ENCODE measurements at places on chromosomes 12 and 14.
A peak's percentile ranks its signal among the peaks of the same experiment; 100 is the strongest.

GRCh38 chr14:52267501-52268278 is at the start of gene PTGDR:
TSS of gene PTGDR (plus strand) at chr14:52267698. CDS start at chr14:52267815, 117 bp downstream.
- H3K4me3 ChIP-seq = no peak within 1 kb of the TSS
- no peaks in the 10 kb centered on the region for H3K27me3 ChIP-seq
- no peak for DNase-seq
- H3K27ac ChIP-seq = no peak within 1 kb of the TSS
- H3K4me1 ChIP-seq = no peaks in the 10 kb centered on the region

DNA sequence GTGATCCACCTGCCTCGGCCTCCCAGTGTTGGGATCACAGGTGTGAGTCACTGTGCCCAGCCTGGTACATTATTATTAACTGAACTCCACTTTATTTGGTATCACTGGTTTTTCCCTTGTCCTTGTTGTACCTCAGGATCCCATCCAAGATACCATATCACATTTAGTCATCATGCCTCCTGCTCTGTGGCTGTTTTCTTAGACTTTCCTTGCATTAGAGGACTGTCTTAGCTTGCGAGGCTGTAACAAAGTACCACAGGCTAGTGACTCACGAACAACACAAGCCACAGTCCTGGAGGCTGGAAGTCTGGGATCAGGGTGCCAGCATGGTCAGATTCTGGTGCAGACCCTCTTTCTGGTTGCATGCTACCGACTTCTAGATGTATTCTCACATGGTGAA is 12.2 kb downstream of the KLC1 start:
- H3K4me1 ChIP-seq = no peaks in the 10 kb centered on the region
- DNase-seq = no peak
- no peaks in the 10 kb centered on the region for H3K36me3 ChIP-seq
- H3K4me3 ChIP-seq = no peak overlapping the region

GRCh38 chr12:61870658-61871484 is 389.3 kb upstream of the USP15 start:
- DNase-seq = no peak
- no peaks in the 10 kb centered on the region for H3K4me1 ChIP-seq
- no peaks in the 10 kb centered on the region for H3K27me3 ChIP-seq
- H3K4me3 ChIP-seq = no peak overlapping the region

DNA sequence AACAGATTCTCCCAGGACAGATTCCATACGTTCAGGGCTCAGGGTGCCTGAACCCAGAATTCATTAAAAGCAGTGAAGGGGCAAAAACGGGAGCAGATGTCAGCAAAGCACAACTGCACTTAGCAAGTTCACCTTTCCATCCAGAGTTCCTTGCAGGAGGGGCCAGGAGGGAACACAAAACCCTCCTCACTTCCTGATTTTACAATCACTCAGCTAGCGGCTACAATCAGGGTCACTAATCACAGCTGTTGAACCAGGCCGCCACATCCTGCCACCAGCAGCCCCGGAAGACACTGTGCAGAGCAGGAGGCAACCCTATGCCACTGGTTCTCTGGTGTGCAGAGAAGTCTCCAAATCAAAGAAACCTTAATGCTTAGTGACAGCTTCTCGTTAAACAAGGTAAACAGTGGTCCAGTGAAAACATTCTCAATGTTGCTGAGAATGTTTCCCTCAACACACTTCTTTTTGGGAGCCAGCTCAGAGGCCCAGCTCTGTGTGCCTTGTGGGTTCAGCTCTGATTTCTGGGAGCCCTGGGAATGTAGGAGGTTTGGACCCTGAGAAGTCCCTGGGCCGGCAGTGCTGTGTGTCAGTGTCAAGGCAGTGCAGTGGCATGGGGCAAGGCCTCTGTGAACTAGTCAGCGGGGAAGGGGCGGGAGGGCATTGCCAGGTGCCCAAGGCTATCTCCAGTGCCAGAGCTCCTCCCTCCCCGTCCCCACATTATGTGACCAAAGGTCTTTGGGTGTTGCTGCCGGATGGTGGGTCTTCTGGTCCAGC is 54.5 kb downstream of the VCPKMT start:
- peak; percentile 73 for DNase-seq
- no peaks in the 10 kb centered on the region for H3K36me3 ChIP-seq
- peak overlapping the region; percentile 97 for H3K27ac ChIP-seq
- H3K4me3 ChIP-seq = peak overlapping the region; percentile 37

DNA sequence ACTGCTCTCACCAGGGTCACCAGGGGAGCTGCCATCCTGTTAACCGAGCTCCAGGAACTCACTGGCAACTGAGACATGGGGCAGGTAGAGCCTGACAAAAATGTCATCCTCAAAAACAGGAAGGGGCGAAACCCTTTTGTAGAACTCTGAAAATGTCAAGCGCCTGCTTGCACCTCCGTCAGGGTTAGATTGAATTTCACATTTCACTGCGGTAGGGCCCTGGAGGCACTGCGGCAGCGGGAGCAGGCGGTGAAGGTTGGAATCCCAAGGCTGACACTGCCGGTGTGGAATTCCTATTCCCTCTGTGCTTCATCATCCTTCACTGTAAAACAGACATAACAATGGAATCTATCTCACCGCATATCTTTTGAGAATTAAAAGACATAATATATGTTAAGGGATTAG is 142.8 kb upstream of the TMCC3 start:
- H3K36me3 ChIP-seq = no peaks in the 10 kb centered on the region
- peaks cover 7% of the 10 kb centered on the region for H3K4me1 ChIP-seq
- H3K4me3 ChIP-seq = no peak overlapping the region
- DNase-seq = no peak
- H3K27ac ChIP-seq = no peak overlapping the region
- no peaks in the 10 kb centered on the region for H3K27me3 ChIP-seq

DNA sequence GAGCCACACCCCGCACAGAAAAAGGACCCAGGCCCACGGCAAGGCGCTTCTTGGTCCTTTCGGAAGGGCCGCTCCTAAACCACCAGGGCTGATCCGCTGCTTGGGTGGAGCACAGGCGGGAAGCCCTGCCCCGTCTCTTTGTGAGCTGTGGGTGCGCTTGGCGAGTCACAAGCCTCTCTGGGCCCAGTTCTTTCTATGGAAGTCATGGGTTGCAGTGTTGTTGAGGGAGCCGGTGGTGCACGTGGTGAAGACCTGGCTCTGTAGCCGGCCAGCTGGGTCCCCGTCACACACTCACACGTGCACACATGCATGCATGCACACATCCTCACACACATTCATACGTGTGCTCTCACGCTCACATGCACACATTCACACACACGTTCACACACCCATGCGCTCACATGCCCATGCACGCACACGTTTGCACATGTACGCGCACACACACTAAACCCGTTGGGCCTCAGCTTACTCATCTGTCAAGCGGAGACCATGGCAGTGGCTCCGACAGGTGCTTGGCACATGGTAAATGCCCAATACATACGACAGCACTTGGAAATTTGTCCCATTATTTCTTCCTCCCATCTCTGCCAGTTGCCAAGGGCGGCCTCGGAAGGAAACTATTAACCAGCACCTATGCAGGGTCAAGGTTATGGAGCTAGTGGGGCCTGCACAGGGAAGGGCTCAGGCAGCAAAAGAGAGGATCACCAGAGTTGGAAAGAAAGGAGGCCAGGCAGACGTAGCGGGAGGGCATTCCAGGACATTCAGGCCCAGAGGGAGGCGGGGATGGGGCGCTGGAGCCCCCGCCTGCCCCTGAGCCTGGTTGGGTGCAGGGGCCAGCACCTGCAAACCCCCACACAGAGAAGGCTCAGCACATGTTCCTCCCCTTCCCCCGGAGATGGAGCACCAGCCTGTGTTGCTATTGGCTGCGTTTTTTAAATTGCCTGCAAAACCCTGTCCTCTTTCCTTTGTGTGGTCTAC is 96.9 kb downstream of the SETD3 start:
- H3K4me1 ChIP-seq = peaks cover 12% of the 10 kb centered on the region
- no peak overlapping the region for H3K4me3 ChIP-seq
- no peak for DNase-seq
- no peaks in the 10 kb centered on the region for H3K36me3 ChIP-seq
- no peak overlapping the region for H3K27ac ChIP-seq

GRCh38 chr12:4107436-4107878 is 166.1 kb upstream of the CCND2 start:
- DNase-seq = no peak
- no peaks in the 10 kb centered on the region for H3K36me3 ChIP-seq
- H3K27ac ChIP-seq = no peak overlapping the region
- H3K4me1 ChIP-seq = no peaks in the 10 kb centered on the region
- no peak overlapping the region for H3K4me3 ChIP-seq
- H3K27me3 ChIP-seq = peaks cover 64% of the 10 kb centered on the region

DNA sequence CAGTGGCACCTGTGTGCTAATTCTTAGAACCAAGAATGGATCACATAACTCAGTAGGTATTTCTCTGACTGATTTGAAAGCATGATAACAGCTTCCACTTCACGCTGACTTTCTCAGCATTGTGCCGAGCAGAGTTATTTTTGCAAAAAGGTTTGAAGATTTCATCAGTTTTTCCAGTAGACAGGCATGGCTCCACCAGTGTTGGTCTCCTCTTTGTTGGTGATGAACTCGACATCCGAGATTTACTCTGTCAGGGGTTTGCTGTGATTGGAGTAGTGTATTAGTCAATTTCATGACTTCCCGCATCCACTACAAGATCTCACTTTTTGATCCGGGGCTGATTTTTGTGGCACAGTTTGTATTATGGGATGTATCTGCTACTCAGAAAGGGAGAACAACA is 85.3 kb downstream of the PRKCH start:
- no peaks in the 10 kb centered on the region for H3K4me1 ChIP-seq
- no peak overlapping the region for H3K4me3 ChIP-seq
- no peaks in the 10 kb centered on the region for H3K27me3 ChIP-seq
- no peak overlapping the region for H3K27ac ChIP-seq
- no peak for DNase-seq
- H3K36me3 ChIP-seq = no peaks in the 10 kb centered on the region

GRCh38 chr12:50022903-50023302 is 2.4 kb downstream of the RACGAP1 start:
- no peak overlapping the region for H3K27ac ChIP-seq
- peaks cover 8% of the 10 kb centered on the region for H3K4me1 ChIP-seq
- no peaks in the 10 kb centered on the region for H3K27me3 ChIP-seq
- H3K4me3 ChIP-seq = no peak overlapping the region

DNA sequence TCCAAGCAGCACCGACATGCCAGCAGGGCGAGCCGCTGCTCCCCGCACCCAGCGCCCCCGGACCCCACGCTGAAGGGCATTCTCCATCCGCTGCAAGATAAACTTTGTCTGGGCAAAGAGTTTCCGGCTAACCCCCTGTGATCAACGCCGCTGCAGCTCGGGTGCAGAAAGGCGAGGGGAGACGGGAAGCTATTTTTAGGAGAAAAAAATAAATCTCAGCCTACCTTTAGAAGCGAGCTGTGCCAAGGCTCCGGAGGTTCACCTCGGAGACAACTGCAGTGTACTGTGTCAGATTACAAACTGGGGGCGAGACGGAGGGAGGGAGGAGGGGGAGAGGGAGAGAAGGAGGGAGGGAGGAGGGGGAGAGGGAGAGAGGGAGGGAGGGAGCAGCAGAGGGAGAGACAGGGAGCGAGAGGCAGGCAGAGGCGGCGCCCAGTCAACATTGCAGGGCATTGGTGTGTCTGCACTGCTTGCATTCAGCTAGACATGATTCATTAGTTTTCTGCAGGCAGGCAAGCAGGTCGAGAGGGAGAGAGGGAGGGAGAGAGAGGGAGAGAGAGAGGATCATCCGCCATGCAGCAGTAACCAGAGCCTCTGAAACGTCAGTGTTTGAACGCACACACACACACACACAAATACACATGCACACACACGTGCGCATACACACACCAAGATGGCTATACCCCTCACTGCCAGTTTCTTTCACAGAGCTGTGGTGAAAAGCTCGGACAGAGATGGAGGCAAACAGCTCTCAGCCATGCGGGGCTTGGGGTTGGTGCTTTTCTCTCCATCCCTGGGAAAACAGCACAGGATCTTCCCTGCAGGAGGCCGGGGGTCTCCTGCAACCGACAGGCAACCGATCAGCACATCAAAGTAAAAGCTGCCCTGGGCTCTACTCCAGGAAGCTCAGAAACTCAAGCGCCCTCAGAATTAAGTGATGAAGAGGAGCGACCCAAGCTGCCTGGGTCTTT is at the start of gene RIMBP2:
Gene RIMBP2, minus strand, starts transcription at position 302 of the 971 bp plus-strand sequence. CDS start 237,286 bp downstream, outside the sequence.
- H3K4me1 ChIP-seq = no peaks in the 10 kb centered on the region
- peaks cover 71% of the 10 kb centered on the region for H3K27me3 ChIP-seq
- no peaks in the 10 kb centered on the region for H3K36me3 ChIP-seq
- no peak within 1 kb of the TSS for H3K27ac ChIP-seq
- DNase-seq = no peak

DNA sequence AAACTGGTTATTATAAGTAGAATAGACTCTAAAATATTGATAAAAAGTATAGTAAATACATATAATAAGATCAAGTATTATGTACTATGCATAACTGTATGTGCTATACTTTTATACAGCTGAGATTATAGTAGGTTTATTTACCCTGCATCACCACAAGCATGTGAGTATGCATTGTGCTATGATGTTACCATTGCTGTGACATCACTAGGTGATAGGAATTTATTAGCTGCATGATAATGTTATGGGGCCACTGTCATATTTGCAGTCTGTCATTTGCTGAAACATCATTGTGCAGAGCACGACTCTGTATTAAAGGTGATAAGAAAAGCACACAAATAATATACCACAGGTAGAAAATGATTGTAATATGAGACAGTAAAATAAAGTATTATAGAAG is 385.6 kb downstream of the ZFP36L1 start:
- no peaks in the 10 kb centered on the region for H3K36me3 ChIP-seq
- H3K4me3 ChIP-seq = no peak overlapping the region
- H3K4me1 ChIP-seq = peaks cover 46% of the 10 kb centered on the region

- peaks cover 3% of the 10 kb centered on the region for H3K27me3 ChIP-seq
- H3K4me3 ChIP-seq = no peak overlapping the region
- H3K4me1 ChIP-seq = no peaks in the 10 kb centered on the region
- H3K36me3 ChIP-seq = no peaks in the 10 kb centered on the region
- peak; percentile 10 for DNase-seq
Observed at GRCh38 chr12:55142669-55143565, 16.7 kb downstream of the OR9K2 start.

DNA sequence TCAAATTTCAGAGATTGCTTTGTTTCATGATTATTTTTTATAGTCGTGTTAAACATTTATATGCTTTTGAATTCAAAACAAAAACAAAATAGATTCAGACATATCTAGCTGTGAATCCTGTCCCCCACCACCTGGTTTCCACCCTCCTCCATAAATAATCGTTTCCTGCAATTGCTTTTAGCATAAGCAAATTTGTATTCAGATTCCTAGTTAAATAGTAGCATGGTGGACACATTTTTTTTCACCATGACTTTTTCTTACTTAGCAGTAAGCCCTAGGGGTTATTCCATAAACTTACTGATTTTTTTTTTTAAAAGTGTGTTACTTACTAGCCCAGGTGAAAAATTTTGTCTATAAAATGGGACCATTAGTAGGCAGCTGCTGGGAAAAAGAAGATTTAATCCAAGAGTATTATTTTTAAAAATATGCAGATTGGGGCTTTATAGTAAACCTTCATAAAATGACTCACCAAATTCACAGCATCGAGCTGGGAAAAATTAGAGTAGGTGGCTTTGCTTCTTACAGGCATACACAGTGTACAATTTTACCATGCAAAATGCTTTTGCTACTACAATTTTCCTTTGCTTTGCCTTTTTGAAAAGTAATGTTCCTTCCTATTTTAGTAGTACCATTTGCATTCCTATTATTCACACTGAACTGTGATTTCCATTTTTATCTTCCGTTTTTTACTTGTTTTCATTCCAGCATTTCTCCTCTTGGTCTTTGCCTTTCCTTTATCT is 117.8 kb downstream of the BTG1 start:
- no peaks in the 10 kb centered on the region for H3K36me3 ChIP-seq
- no peaks in the 10 kb centered on the region for H3K4me1 ChIP-seq
- no peak overlapping the region for H3K27ac ChIP-seq

- H3K27me3 ChIP-seq = peaks cover 100% of the 10 kb centered on the region
- H3K36me3 ChIP-seq = no peaks in the 10 kb centered on the region
- no peak overlapping the region for H3K4me3 ChIP-seq
- no peak for DNase-seq
Observed at GRCh38 chr14:76726551-76726970, 34.7 kb upstream of the VASH1 start.

- peaks cover 19% of the 10 kb centered on the region for H3K4me1 ChIP-seq
- peaks cover 52% of the 10 kb centered on the region for H3K36me3 ChIP-seq
- no peaks in the 10 kb centered on the region for H3K27me3 ChIP-seq
- H3K4me3 ChIP-seq = no peak overlapping the region
Observed at GRCh38 chr12:112153893-112154219, 28.5 kb downstream of the TRAFD1 start.

Data from PC-9 (cell line).